Mesenteric fat pad (tissue), 1 donor: ENCODE measurements at places on chromosomes 2 and 18.

GRCh38 chr2:55047677-55048299 is 2.5 kb downstream of the RTN4 start:
- no peak for DNase-seq

GRCh38 chr2:17627434-17627833 is 86.9 kb downstream of the VSNL1 start:
- DNase-seq = no peak

- peak; percentile 82 for DNase-seq
Measured at GRCh38 chr2:26179446-26179913, 6.6 kb downstream of the GAREM2 start.

DNA sequence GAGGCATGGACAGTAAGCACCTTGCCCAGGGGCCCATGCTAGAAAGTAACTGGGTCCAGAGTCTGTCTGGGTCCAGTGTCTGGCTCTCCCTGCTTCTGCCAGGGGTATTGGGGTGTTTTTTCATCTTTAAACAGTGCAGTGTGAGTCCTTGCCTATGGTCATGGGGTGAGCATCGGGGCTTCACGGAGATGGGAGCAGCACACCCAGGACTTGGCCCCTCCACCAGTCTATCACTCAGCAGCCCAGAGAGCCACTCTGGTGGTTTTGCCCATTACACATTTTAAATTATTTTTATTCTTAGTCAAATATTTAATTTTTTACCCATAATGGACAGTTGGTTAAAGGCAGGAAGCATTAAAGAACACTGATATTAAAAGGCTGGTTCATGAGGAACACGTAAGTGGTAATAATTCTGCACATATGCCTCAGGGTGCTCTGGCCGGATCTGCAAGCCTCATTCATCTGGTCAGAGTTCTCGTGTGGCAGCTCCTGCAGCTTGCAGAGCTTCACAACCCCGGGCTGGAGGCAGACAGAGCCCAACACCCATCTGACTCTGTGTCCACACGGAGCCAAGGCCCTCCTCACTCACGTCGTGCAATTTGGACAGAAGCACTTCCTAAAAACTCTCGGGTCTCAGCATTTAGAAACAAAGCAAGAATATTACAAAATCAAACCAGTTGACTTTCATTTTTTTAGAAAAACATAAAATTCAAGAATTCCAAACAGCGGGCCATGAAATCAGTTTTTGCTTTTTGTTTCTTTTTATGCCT is 204.1 kb downstream of the CTIF start:
- DNase-seq = no peak

DNA sequence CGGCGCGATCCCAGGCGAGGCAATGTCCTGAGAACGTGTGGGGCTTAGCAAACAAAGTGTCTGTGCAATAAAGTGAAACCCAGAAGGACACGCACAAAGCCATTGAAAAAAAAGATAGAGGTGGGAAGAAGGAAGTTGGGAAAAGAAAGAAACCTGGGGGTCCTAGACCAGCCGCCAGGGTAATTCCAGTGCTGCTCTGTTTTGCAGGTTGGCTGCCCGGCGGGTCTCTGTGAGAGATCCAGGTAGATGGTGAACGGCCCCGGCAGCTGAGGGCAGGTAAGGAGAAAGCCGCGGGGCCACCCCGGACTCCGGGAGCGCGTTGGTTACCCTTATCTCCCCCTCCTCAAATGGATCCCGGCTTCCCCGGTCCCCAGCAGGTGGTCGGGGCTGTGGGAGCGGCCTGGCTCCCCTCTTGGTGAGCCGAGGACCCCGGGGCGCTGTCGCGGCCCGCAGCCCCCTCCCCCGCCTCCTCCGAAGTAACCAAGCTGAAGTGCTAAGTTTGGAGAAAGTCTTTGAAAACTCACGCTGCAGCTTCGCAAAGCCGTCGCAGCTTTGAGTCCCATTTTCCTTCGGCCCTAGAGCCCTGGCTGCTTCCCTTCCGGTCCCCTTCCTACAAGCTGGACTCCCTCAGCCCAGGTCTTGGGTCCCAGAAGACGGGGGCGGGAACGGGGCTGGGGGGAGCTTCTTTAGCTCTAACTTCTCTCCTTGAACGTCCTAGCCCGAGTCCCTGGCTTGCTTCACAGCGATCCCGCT is 588 bp downstream of the OTX1 start:
- no peak for DNase-seq

DNA sequence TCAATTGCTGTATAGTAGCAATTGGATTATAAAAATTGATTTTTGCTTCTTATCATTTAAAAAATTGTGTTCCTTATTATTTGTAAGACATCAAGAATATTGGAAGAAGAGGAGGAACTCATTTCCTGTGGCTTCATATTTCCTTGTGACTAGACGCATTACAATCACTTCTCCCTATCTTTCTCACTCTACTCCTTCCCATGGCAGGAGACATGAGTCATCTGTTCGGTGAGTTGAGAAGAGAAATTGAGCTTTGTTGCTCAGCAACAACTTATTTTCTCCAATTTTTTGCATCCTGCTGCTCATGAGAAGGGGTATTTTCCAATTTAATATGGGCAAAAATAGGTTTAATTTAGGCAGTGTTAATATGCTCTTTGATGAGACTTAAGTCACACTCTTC is 1783.9 kb downstream of the SUCLG1 start:
- no peak for DNase-seq

DNA sequence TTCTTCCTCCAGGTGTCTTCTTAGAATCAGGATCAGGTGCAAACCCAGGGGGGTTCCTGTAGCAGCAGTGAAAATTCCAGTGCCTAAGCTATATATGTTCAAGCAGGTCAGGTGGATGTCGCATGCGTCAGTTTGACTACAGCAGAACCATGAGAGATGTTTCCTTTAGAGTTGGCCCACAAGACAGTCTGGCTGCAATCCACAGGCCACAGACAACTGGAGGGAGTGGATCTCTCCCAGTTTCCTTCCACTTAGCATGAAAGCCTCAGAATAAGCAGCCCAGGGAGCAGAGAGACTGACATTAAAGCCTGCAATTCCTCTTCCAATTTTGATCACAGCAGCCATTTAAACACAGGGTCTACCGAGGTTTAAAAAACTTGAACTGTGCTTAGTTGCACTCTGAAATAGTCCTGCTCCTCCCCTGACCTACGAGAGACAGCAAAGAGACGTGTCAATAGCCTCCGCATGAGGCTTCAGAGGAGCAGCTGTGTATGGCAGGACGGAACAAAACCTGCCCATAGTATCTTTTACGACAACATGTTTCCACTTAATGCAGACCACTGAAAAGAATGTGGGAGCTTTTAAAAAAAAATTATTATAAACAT is 988 bp upstream of the KCNE4 start:
- DNase-seq = no peak
